ENCODE measurements at places on chromosomes 5 and 9.

DNA sequence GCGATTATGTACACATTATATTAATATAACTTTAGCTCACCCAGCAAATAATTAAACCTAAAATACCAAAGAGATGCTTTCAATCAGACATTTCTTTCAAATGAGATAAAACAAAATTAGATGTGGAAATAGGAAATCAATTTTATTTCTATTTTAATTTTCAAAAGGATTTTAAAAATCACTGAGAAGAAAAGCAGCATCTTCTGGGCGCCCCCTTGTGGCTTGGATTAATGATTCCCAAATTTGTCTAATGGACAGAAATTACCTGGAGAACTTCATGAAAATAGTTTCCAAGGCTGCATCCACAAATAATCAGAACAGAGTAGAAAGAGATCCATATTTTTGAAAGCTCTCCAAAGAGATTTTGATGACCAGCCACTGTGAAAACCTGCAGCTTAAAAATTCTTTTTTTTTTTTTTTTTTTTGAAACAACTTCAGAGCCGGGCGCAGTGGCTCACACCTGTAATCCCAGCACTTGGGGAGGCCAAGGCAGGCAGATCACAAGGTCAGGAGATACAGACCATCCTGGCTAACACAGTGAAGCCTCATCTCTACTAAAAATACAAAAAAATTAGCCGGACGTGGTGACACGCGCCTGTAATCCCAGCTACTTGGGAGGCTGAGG lies 50.9 kb upstream of the CEMIP2 start:
- DNase-seq, result peak; percentile 36

DNA sequence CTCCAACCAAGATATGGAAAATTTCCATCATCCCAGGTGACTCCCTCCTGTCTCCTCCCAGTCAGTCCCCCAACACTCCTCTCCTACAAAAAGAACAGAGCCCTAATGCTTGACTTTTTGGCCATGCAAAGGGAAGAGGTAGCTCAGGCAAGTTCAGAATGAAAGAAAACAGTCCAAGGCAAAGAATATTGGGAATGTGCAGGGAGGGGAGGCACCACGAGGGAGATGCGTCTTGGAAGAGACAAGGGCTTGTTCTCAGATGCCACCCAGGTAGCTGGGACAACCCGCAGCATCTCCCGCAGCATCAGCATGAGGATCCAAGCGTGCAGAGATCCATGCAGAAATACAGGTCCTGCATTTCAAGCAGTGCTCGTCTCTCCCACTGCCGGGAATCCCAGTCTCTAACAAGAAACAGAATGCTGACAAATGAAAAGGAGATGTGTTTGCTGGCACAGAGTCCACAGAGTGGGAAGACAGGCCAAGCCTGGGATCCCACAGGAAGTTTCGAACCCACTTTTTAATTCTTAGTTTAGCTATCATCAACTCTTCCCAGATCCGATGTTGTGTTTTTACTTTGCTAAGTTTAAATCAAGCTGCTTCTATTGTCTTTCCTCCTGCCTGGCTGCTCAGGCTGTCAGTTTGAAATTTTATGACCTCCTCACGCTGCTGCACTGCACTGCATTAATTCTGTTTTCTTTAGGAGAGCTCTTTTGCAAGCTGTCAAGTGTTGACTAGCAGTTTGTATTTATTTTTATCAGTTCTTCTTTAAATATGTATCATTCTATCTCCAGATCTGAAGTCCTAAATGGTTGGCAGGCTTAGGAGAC lies 86.8 kb upstream of the OSMR start:
- peak; percentile 73 for DNase-seq

GRCh38 chr9:676780-677438 lies 164.6 kb upstream of the DMRT1 start:
- DNase-seq, result no peak

DNA sequence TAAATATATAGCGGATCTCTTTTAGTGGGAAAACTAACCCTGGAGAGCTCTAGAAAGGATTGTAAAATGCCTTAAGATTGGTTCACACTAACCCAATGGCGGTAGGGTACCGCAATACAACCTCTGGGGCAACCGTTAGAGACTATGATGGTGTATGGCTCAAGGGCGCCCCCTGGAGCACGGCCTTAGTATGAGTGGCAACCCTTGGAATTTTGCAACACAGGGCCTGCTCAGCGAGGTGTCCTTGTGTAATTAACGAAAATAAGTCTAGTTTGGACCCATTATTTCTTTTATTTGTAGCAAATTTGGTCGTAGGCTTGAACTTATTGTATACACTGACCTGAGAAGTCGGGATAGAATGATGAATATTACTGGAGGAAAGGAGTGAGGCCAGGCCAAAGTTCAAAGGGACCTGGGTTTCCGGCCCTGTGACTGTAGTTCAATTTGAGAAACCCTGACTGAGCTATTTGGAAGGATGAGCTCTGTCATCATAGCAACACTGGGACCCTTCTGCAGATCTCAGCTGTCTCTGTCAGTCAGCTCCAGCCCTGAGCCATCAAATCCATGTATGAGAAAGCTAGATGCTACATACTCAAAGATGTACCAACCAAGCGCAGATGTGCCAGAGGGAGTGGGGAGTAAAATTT lies 54.8 kb downstream of the CAMK4 start:
- DNase-seq, result peak; percentile 22

GRCh38 chr9:107188376-107188775 lies 94.7 kb upstream of the RAD23B start:
- DNase-seq, result no peak

- peak; percentile 69 for DNase-seq
These were observed 564.8 kb upstream of the CLINT1 start for GRCh38 chr5:158423623-158424200.

DNA sequence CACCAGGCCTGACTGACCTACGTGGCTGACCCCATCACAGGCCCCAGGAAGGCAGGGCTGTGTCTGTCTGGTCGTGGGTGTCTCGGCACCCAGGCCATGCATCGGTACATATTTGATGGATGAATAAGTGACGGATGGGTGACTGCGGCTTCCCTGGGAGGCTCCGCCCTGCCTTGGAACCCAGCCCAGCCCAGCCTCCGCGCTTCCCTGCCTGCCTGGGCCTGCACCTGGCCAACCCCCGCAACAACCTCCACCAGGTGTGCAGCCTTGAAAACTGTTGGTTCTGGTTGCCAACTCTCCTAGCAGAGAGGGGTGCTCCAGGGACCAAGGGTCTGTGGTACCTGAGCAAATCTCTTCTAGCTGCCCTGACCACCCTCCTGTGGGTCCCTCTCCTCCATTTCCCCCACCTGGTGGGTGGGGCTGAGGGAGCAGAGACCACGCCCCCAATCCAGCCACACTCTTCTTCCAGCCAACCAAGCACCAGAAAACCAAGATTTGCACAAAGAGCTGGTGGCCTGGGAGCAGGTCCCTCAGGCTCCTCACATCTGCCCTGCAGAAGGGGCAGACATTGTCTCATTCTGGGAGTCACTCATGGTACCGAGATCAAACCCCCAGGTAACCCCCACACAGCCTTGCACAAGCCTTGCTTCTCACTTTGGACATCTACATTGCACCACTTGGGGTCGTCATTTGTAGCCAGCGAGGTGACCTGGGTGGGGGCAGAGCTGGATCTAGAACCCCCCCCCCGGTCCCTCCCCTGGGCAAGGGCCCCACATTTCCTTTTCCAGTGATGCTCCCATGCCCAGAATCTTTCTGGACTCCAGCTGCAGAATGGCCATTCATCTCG lies 100.6 kb upstream of the IER5L start:
- peak; percentile 38 for DNase-seq

DNA sequence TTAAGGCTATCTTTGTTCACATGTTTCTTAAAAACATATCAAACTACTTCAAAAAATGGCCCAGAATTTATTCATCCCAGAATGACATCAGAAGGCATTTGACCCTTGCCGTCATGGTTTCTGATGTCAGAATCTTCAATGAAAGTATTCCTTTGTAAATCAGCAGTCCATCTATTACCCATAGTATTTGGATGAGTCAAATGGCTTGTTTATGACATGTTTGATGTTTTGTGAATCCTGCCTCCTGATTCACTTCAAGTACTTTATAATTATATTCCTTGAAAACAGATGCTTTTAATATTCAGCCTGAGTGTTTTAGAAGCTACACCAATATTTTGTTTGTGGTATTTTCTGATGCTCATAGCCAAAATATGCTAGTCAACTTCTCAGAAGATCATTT lies 200.8 kb upstream of the MEF2C start:
- DNase-seq, result peak; percentile 93

GRCh38 chr9:131649646-131650045 lies 90.2 kb downstream of the RAPGEF1 start:
- DNase-seq, result no peak

Measured in fibroblast of skin of abdomen (primary cell).